ENCODE measurements at places on chromosomes 3 and 15. TPM values are rescaled to one million over a fixed set of nuclear protein-coding genes. Genes with fewer than 3 reads are reported as not detected.

PARP15 gene
- polyA plus RNA-seq, result 0.09 TPM

CCR9 gene
- not detected for polyA plus RNA-seq

LYSMD2 gene
- polyA plus RNA-seq, result 5.9 TPM

RPUSD2 gene
- 17.9 TPM for polyA plus RNA-seq

CLDN16 gene
- polyA plus RNA-seq, result not detected

LYZL4 gene
- not detected for polyA plus RNA-seq

OIP5 gene
- polyA plus RNA-seq, result 15.7 TPM

BNC1 gene
- polyA plus RNA-seq, result 45.4 TPM

IL5RA gene
- not detected for polyA plus RNA-seq

IL16 gene
- polyA plus RNA-seq, result not detected

TMC3 gene
- not detected for polyA plus RNA-seq

MUC20 gene
- polyA plus RNA-seq, result 0.16 TPM

MITF gene
- polyA plus RNA-seq, result 0.51 TPM

TTC21A gene
- polyA plus RNA-seq, result 1.3 TPM

ASTE1 gene
- polyA plus RNA-seq, result 2.9 TPM

EBLN2 gene
- polyA plus RNA-seq, result 0.06 TPM

STRIT1 gene
- polyA plus RNA-seq, result not detected

PRSS50 gene
- polyA plus RNA-seq, result not detected

KBTBD13 gene
- not detected for polyA plus RNA-seq

SLC27A2 gene
- polyA plus RNA-seq, result 0.10 TPM

DUOX1 gene
- polyA plus RNA-seq, result 9.5 TPM

ITIH1 gene
- not detected for polyA plus RNA-seq

SLC38A3 gene
- not detected for polyA plus RNA-seq

LRRC2 gene
- polyA plus RNA-seq, result 0.34 TPM

CRABP1 gene
- polyA plus RNA-seq, result not detected

LSAMP gene
- polyA plus RNA-seq, result not detected

SEMA3B gene
- polyA plus RNA-seq, result 1.3 TPM

UACA gene
- polyA plus RNA-seq, result 29.0 TPM

CPEB1 gene
- polyA plus RNA-seq, result 0.03 TPM

All from foreskin keratinocyte (primary cell).